NCI-H446 treated with DMSO at 0.1 percent for 48 hours (cell line): ENCODE measurements at places on chromosomes 5 and 9.

- DNase-seq = no peak
Measured at GRCh38 chr9:89405826-89406225, 87.5 kb downstream of the SECISBP2 start.

GRCh38 chr5:52846182-52846842, 58.6 kb downstream of the ITGA1 start:
- no peak for DNase-seq

- DNase-seq = no peak
Measured at GRCh38 chr9:99556998-99557397, 264.7 kb upstream of the NR4A3 start.

GRCh38 chr9:125732562-125732961, 14.6 kb upstream of the PBX3 start:
- no peak for DNase-seq

DNA sequence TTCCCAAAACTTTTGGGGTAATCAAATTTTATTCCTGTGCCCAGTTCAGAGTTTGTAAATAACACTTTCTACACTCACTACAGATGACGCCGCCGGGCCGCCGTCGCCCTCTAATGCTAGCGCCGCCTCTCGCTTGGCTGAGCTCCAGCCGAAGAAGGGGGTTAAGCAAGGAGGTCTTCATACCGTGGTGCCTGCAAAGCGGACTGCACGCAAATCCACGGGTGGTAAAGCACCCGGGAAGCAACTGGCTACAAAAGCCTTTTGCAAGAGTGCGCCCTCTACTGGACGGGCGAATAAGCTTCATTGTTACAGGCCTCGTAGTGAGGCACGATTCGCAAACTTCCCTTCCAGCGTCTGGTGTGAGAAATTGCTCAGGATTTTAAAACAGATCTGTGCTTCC, 280.4 kb downstream of the MEF2C start:
- DNase-seq = no peak

DNA sequence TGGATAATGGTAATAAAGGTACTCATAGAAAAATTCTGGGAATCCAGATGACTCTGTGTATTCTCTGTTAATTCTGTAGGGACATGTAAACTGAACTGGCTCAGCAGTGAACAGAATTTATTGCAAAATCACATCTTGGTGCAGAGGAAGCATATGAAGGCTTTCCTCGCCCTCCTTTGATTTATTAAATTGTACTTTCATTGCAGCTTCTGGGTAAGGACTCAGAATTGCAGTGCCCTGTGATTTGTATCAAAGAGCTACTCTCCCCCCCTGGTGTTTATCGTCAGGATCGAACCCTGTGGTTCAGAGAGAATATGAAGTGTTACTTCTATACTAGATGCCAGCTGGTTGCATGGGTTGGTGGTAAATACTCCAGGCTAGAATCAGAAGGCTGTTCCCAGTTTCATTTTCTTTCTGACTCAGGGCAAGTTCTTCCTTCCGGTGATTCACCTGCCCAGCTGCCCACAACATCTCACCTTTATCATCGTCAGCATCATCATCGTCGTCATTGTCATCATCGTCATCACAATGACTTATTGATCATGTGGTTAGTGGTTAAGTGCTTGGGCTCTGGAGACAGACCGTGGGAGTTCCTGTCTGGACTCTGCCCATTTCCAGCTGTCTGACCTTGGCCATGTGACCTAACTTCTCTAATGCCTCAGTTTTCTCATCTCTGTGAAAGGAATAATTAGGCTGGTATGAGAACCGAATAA, 238.8 kb downstream of the ARHGAP26 start:
- DNase-seq = no peak

GRCh38 chr9:4489562-4489918, 728 bp upstream of the SLC1A1 start:
- DNase-seq = no peak
